NCI-H1048 (cell line): ENCODE measurements at places on chromosomes 11 and 22.

DNA sequence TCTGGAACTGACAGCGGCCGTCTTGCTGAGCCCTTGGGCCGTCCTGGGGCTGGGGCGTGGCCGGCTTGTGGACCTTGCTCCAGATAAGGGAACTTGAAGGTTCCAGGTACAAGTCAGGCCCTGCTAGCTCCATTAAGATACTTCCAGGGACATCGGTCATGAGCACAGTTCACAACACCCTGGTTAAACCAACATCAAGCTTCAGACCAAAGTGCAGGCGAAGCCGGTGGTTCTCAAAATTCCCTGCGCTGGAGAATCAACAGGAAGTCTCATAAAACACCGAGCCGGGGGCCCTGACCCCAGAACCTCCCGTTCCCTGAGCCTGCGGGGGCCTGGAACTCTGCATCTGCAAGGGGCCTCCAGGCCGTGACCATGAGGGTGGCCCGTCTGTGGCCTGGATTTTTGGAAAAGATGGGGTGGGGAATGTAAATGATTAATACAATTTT lies 1043.8 kb downstream of the BRD1 start:
- no peak for DNase-seq

GRCh38 chr11:42085736-42086135 lies 626.3 kb upstream of the LRRC4C start:
- no peak for DNase-seq

GRCh38 chr11:10317151-10317755 lies 12.4 kb downstream of the ADM start:
- no peak for DNase-seq

DNA sequence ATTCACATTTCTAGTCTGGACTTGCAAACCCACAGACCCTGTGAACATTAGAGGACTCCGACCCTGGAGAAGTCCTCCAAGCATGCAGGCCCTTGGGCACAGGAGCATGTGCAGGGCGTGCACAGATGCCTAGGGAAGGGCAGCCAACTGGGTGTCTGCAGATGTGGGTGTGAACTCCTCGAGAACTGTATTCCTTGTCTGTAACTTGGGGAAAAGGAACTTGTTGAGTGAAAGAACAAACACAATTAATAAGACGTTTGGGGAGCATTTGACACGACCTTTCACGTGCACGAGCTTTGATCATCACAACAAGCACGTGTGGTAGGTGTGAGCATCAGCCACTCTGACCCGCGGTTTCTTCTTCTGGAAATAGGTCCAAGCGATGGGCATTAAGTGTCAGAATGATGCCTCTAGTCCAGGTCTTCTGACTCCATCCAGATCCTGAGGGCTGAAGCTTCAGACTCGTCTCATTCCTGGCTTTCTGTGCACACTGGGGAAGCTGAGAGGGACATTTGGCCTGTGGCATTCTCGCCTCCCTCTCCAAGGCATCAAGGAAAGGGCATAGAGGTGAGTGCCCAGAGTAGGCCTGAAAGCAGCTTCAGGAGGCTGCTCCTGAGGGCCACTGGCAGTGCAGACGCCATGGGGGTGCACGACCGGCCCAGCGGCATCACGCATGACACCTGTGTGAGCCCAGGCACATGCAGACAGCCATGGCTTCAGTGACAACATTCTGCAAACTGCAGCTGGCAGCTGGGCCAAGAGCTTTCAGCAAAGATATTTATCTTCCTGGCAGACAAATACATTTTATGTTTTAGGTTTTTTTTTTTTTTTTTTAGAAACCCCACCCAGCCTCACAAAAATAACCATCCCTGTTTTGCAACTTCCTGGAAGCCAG lies 32.5 kb downstream of the ALX4 start:
- DNase-seq: no peak

DNA sequence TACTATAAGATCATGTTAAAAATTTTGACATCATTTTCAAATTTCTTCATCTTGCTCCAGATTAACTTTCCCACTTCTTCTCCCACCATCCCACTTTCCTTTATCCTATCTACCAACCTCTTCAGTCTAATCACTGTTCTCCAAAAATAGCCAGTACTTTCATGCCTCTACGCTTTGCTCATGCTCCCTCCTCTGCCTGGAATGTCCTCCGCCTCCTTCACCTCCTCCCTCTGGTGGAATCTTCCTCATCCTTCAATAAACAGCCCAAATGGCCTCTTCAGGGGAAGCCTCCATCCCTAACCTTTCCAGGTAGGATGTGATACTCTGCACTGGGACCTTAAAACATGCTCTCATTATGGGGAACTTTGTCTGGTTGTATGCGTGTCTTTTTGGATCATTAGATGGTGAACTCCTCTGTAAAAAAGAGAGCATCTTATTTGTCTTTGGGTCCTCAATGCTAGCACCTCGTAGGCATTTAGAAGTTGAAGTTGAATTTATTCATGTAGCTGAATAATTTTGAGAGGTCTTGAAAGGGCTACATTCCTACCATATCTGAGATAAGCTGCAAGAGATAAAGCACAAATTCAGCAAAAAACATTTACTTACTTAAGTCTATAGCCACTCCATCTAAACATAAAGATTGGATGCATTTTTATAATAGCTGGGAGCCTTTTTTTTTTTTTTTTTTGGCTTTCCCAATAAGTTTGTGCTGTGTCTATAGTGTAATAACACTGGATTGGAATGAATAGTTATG lies 8.0 kb upstream of the CSRP3 start:
- no peak for DNase-seq

GRCh38 chr11:43969543-43969942 lies 27.1 kb downstream of the C11orf96 start:
- no peak for DNase-seq

- no peak for DNase-seq
Observed at GRCh38 chr22:49204599-49205482, 622.8 kb downstream of the BRD1 start.

DNA sequence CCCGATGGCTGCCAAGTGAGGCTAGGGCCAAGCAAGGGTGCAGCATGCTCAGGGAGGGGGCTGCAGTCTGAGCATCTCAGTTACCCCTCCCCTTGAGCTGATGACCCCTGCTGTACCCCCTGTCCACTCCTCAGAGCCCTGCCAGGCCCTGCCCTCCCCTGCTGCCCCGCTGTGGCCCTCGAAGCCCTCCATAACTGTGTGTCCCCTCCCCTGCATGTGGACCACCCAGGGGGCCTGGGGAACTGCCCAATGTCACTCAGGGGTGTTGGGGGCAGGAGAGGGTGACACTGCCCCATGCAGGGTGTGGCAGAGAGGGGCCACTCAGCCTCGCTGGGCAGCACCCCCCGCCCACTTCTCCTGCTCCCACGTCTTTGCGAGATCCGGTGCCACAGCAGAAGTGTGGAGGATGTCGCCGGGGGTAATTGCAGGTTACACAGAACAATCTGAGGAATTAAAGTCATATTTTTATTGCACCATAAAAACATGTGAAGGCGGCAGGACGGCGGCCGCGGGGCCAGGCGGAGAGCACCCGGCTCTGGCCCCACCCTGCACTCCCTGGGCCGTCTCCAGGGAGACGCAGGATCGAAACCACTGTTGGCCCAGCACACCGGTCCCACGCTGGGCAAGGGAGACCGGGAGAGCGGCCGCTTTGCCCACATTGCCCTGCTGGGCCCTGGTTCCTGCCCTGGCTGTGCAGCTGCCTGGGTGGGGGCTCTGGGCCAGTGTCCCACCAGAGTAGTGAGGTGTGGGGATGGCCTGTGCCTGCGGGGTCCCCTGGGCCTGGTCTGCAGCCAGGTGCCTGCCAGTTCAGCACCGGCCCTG lies 18.7 kb upstream of the GNB1L start:
- no peak for DNase-seq

DNA sequence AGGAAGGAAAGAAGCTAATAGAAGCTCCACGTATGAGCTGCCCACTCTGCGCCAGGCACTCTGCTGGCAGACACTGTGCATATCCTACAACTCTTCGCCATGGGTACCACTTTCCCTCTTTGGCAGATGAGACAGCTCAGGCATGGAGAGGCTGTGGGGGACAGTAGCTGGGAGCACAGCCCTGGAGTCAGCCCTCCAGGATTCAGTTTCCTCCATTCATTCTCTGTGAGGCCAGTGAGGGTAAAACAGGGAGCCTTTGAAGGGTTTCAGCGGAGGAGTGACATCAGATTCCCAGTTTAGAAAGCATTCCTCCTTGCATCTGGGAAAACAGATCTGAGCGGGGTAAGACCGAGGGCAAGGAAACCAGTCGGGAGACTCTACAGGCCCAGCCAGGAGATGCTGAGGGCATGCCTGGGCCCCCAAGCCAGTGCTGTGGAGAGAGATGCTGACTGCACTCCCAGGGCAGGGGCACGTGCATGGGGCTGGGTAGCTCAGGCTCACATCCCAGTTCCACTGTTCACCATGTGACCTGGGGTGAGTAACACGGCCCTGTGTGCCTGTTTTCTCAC lies 58.3 kb upstream of the EMID1 start:
- DNase-seq: no peak

- no peak for DNase-seq
Observed at GRCh38 chr11:102994105-102994504, 38.6 kb upstream of the MMP13 start.
